ENCODE measurements at places on chromosomes 1 and 21.

GRCh38 chr1:3518256-3518655, 63.8 kb downstream of the ARHGEF16 start:
- DNase-seq = no peak

DNA sequence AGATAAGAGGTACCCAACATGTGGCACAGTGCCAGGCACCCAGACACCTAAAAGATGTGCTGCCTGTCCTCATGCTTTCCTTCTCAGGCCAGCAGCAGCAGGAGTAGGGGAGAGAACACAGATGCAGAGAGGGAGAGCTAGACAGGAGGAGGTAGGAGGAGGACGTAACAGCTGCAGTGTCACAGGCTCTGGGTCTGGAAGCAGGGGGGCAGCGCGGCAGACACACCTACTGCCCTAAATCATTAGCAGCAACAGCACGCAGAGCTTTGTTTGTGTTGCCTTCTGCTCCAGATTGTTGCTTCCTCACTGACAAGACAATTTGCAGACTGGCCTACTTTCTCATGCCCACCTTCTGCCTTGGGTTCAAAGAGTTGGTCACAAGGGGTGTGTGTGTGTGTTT, 196.7 kb upstream of the DAB1 start:
- DNase-seq = no peak

- no peak for DNase-seq
These were observed 34.6 kb downstream of the IL12RB2 start for GRCh38 chr1:67342076-67342890.

DNA sequence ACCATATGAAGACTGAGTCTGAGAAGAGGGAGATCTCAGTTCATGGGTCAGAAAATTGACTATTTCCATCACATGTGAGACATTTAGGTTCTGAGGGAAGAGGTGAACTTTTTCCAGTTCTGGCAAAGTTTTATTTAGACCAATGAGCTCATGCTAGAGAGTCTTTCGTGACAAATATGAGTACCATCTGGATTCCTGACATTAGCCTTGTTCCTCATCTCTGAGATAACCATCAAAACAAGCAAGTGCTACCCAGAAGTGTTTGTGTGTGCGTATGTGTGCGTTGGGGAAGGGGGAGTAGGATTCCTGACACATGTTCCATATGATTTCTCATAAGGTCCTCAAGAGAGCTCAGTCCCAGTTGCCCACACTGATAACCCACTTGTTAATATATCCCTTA, 120.6 kb downstream of the FASLG start:
- no peak for DNase-seq

- peak; percentile 78 for DNase-seq
These were observed 4.3 kb downstream of the S100A10 start for GRCh38 chr1:151989211-151989862.

DNA sequence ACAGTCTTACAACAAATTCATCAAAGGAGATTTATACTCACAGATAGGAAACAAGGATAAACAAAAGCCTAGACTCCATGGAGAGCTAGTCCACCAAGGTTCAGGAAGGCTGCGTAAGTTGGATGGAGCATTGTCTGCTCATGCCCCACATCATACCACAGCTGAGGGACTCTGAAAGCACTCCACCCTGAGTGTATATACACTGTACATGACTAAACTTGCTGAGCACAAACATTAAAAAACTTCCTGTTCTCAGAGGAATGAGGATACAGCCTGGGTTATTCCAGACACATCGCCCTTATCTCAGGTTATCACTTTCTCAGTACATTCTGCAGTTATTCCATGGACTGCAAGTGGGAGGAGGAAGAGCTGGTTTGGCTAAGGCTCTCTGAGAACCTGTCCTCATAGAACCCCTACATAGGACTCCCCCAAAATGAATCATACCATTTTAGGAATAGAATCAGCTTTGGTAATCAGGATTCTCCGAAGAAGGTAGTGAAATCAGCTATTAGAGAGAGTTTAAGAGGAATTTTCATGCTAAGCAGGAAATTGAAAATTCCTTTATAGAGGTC, 58.0 kb upstream of the PRMT6 start:
- DNase-seq = no peak

GRCh38 chr1:237664348-237664747, 226.4 kb downstream of the ZP4 start:
- no peak for DNase-seq

DNA sequence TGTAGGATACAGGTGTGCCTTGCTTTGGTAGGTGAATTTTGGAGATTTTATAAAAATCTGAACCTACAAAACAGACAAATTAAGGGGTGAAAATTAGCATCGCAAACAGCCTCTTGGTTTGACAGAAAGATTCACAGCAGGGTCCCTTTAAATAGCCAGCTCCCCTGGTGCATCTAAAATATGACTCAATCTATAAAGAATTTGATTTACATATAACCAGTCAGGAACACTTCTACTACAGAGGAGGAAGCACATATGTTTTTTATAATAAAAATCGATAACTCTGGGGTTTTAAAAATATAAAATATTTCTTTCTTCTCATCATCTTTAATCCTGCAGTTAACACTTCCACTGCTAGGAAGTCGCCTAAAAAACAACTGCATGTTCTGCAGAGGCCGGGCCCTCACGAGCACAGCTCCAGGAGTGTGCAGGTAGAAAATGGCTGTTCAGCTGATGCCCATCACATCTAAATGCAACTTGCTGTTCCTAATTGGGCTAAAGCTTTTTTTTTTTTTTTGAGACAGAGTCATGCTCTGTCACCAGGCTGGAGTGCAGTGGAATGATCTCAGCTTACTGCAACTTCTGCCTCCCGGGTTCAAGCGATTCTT, 203.4 kb downstream of the HS2ST1 start:
- no peak for DNase-seq

DNA sequence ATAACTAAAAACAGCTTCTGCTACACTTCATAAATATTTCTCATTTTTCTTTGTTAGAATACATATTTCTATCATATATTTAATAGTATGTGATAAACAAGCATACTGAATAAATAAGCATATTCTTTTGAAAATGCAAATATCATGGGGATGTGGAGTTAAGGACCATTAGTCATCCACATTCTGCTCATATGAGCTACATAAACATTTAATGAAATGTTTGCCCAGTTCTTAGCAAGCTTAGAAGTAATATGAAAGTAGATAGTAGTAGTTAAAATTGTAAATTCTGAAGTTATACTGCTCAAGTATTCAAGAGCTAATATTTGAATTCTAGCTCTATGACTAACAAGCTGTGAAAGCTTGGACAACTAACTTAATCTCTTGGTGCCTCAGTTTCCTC, 10.1 kb upstream of the GORAB start:
- DNase-seq = no peak

GRCh38 chr1:201707656-201708055, 121.3 kb upstream of the IPO9 start:
- DNase-seq = no peak

DNA sequence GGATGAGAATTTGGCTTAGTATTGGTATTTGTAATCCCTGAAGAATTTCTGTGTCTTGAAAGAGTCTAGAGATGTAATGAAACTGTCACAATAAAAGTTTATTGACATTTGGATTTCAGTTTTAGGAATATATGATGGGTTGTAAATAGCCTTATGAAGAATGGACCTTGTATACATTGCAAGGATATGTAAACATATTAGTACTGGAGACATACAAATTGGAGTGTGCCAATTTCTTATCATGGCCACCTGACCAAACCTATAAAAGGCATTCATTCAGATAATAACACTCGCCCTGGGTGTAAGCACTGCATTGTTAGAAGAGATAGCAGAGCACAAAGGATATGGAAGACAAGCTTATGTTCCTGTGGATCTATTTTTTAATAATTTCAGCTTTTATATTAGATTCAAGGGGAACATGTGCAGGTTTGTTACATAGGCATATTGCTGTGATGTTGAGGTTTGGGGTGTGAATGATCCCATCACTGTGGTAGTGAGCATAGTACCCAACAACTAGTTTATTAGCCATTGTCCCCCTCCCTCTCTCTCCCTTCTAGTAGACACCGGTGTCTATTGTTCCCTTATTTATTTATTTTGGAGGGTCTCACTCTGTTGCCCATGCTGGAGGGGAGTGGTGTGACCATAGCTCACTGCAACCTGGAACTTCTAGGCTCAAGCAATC, 8.6 kb downstream of the S1PR1 start:
- DNase-seq = no peak

GRCh38 chr21:39483917-39484316, 32.1 kb downstream of the SH3BGR start:
- DNase-seq = no peak

GRCh38 chr1:40951943-40952743, 27.4 kb upstream of the CTPS1 start:
- peak; percentile 78 for DNase-seq

GRCh38 chr1:84876353-84876752, 16.7 kb downstream of the LPAR3 start:
- no peak for DNase-seq

DNA sequence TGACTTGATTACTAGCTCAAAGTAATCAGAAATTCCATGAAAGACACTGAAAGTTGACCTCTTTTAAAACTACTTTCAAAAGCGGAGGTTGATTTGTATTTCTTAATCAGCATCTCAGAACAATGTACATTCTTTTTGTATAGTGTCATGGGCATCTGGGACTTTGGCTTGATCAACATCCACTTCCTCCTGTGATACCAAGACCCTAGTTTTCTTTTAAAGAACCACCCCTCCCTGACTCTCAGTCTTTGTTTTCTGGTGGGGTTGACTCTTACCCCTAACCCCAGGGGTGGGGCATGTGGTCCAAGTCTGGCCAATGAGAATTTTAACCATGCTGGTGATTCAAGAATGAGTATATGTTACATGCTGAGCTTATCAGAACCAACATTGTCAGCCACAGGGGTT, 21.7 kb upstream of the IRF2BP2 start:
- no peak for DNase-seq

- no peak for DNase-seq
These were observed 58.9 kb upstream of the NEK2 start for GRCh38 chr1:211734359-211734758.

DNA sequence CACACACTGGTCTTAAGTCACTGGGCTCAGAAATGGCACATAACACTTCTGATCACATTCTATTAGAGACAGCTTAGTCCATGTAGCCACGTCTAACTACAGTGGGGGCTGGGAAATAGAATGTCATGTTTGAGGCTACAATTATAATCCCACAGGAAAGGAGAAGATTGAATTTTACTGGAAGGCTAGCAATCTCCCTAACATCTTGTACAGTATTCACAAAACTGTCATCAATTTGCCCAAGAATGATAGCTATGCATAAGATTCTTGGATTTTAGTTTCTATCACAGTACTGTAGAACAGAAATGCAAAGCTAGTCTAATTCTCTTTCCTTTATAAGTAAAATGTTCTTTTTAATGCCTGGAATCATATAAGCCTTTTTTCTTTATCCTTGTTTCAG, 12.7 kb upstream of the ZMYM6 start:
- DNase-seq = no peak

DNA sequence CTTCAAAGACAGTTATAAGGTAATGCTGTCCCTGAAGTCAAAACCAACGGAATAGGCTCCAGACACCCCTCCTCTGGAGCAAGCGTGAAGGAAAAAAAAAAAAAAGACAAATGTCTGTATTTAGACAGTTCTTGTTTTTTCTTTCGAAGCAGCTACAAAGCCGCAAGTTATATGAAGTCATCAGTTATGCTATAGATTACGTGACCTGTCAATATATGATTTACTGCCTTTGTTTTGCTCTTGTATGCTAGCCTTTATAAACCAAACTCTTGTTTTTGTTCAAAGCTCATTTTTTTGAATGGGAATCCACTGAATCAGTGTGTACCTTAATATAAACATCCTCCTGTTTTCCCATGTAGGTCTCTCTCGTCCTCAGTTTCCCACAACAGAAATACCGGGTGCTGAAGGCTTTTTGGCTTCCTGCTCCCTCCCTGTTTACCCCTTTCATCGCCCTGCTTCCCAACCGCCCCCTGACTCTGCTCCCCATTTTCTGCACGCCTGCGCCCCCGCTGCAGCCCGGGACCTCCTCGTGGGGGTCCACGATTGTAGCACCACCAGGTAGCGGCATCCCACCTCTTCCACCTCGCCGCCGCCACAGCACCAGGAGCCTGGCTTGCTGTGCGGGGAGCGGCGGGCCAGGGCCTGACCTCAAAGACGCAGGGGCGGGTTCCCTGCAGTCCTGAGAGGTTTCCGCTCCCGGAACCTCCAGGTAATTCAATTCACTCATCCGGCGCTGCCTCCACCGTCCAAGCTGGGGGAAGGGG, 5.2 kb upstream of the ZNF678 start:
- DNase-seq = no peak

GRCh38 chr21:21713651-21714180, 715.5 kb downstream of the NCAM2 start:
- DNase-seq = no peak

- DNase-seq = peak; percentile 21
These were observed 1.2 kb downstream of the SCMH1 start for GRCh38 chr1:41240781-41241353.

DNA sequence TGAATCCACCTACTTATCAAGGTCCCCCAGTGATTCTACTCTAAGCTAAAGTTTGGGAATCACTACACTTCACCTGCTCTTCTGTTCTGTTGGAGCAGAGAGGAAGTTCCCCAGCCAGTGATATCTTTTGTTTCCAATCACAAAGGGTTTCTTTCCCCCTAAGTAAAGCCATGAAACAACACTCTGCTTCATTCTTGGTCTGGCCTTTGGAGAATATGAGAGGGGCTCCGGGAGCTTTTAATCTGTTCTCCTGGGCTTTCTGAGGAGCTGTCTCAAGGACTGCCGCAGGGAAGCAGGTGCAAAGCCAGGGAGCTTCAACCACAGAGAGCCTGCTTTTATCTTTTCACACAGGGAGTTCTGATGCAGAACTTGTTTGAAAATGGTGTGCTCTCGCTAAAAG, 10.1 kb upstream of the SLAMF9 start:
- no peak for DNase-seq

Data from AG08396 (cell line).